Left renal pelvis (tissue), 4 donors: ENCODE measurements at places on chromosomes 3 and 15.

- peak; percentile 24 for DNase-seq
Observed at GRCh38 chr3:29384640-29385039, 103.8 kb downstream of the RBMS3 start.

DNA sequence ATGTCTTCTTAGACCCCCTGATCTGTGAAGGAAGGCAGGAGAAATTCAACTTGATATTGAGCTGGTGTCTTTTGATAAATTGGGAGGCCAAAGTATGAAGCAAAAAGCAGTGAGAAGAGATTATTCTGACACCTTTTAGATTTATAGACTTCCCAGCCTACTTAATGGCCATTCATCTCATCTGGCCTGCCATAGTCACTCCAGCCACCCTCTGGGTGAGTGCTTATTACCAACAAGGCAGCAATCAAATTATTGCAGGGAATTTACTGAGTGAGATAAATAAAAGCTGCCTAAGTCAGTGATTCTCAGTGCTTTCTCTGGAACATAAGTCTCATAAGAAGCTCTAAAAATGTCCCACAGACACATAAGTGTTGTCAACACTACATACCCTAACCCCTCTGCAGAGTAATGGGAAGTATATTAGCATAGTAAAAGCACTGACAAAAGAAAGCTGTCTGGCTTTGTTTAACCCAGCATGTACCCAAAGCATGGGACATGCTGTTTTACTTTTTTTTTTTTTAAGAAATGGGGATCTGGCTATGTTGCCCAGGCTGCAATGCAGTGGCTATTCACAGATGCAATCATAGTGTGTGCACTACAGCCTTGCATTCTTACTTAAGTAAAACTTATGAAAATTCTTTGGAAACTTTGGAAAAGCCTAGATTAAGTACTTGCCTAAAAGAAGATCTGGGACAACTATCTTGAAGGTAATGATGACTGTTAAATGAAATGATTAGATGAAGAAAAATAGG, 725.3 kb downstream of the TUSC7 start:
- no peak for DNase-seq

DNA sequence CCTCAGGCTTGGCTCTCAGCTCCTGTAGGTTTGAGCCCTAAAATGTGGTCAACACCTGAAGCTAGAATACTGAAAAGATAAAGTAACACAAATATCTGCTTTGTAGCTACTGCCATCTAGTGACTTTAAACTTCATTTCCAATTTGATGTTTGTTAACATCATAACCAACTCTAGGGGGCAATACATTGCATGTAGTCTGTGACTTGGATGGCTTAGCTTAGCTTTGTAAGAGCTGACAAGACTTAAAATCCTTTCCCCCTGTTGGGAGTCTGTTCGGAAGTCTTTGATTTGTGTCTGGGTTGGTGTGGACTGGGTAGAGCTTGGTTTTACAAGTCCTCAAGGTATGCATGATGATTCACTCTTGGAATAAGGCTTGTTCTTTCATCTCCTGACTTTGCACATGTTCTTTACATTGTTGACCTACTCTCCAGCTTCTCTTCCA, 51.7 kb downstream of the SCN11A start:
- DNase-seq: peak; percentile 26

DNA sequence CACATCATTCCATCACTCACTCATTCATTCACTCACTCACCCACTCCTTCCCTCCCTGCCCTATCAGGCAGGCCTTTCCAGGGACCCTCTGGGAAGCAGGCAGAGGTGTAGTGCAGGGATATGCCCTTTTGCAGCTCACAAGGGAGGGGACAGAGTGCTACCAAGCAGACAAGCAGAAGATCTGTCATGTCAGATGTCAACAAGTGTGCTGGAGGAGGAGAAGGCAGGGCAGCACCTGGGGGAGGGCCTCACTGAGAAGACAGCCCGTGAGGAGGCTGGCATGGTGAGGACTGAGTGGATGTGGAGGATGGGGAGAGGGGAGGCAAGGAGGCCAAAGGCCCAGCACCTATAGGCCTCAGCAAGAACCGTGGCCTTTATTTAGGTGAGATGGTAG, 15.3 kb downstream of the ABTB1 start:
- no peak for DNase-seq

GRCh38 chr3:114834175-114834940, 312.7 kb downstream of the ZBTB20 start:
- no peak for DNase-seq

DNA sequence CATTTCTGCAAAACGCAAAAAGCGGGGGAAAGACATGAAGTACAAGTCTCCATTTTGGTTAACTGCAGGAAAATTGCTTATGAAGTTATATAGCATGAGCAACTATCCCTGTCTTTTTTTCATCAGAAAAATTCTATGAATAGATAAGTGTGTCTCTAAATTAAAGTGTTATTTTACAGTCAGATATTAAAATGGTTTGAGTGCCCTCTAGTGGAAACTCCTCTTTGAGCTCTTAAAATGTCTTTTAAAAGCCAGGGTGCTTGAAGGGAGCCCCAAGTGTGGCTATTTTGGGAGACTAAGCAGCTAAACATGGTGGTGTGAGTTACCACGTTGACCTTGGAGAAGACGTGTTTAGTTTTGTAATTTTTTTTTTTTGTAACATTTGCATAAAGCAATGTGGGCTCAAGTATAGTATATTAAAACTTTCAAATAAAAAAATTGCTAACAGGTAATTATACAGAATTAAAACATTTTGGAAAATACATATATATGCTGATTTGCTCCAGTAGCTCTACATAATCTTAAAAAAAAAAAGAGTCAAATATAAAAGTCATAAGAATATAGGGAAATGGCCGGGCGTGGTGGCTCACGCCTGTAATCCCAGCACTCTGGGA, 77.2 kb downstream of the PPP2R3A start:
- DNase-seq: peak; percentile 35

- no peak for DNase-seq
Observed at GRCh38 chr3:130748981-130749380, 2.4 kb upstream of the PIK3R4 start.

- no peak for DNase-seq
Observed at GRCh38 chr15:70882361-70882760, 9.9 kb downstream of the THAP10 start.

DNA sequence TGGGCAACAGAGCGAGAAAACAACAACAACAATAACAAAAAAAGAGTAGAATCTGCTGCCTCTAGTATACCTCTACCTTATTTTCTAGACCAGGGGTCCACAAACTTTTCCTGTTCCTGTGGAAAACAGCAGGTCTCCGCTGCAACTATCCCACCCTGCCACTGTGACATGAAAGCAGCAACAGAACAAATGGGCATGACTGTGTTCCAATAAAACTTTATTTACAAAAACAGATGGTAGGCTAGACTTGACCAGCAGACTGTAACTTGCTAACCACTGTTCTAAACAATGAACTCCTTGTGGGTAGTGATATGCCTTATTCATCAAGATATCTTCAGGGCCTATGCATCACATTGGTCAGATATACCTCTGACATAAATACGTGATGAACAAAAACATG, 25.3 kb downstream of the POLQ start:
- DNase-seq: no peak

DNA sequence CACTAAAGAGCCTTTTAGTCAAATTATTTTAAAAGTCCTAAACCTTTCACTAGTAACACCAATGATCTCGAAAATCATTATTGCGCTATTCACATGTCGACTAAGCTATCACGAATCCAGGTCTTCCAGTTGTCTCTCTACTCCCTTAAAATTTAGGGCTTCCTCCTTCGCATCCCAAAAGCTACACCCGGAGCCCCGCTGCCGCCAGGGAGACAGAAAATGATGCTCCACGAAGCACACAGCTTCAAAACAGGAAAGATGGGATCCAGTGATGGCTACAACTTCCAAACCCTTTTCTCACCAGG, 253 bp downstream of the IFT80 start:
- DNase-seq: no peak

DNA sequence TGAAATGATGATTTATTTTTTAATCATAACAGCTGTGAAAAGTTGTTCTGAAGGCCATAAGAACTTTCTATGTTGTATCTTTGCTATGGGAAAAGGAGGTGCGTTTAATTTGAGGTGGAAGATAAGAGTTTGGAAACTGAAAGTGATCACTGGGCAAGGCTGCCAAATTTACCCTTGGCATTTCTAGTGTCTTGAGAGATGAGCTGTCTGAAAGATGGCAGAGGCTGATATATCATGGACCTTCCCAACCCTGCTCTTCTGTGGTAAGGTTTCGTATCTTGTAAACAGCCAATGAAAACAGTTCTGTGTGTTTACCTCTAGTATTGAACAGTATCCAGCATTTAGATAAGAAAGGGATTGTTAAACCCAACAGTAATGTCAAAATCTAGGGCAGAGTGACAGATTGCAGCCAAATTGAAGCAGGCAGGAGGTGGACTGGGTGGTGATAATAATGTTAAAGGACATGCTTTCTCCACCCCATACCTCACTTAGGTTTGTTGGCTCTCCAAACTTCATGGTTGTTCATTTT, 15.8 kb upstream of the NFKBIZ start:
- DNase-seq: no peak

GRCh38 chr3:164194842-164195241, 883.5 kb downstream of the SI start:
- no peak for DNase-seq

DNA sequence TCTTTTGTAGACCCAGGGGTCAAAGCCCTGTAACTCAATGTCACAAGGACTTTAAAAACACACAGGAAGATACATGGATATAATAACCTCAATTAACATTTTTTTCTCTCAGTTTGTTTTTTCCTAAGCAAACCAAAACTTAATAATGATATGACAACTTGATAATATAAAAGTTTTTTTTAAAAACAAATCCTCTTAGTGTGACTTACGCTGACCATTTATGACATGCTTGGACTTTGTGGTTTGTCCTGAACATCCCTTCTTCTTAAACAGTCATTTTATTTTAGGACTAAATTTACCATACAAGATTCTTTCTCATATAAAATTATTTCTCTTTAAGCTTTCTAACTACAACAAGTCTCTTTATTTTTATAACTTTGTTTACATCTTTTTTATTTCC, 25.4 kb upstream of the FAM3D start:
- DNase-seq: no peak

DNA sequence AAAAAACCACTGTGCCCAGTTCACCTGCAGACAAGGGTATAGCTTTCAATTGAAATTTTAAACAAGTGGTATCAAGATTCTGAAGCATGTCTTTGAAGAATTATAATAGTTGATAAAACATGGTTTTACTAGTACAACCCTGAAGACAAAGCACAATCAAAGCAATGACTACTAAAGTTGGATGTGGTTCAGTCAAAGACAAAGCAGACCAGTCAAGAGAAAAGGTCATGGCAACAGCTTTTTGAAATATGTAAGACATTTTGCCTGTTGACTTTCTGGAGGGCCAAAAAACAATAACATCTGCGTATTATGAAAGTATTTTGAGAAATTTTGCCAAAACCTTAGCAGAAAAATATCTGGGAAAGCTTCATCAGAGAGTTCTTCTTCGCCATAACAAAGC, 1393.6 kb downstream of the SI start:
- DNase-seq: no peak

DNA sequence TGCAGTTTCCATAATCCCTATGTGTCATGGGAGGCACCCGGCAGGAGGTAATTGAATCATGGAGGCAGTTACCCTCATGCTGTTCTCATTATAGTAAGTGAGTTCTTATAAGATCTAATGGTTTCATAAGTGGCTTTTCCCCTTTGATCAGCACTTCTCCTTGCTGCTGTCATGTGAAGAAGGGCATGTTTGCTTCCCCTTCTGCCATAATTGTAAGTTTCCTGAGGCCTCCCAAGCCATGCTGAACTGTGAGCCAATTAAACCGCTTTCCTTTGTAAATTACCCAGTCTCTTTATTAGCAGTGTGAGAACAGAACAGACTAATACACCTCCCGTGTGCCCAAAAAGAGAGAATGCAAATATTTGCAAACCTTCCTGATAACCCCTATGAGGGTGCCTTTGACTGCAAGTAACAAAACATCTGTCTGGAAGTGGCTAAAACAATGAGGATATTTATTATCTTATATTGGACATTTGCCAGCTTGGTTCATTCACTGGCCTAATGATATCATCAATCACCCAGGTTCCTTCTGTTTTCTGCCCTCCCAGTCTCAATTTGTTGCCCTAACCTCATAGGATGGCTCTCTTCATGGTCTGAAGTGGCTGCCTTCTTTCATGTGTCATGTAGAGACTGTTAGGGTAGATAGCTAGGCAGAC, 68.7 kb downstream of the BHLHE40 start:
- no peak for DNase-seq

DNA sequence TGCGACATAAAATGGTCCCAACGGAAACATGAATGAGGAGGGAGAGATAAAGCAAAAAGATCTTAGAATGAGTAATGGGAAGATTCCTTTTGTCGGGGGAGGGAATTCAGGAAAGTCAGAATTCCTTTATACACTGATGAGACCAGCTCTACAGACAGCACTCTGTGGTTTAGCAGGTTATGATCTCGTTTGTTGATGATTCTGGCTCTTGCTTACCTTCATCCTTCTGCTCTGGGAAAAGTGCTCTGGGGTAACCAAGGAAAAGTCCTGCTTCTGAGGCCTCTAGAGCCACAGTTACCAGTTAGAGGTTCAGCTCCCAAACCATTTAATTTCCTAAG, 150.7 kb upstream of the NR2E3 start:
- no peak for DNase-seq

DNA sequence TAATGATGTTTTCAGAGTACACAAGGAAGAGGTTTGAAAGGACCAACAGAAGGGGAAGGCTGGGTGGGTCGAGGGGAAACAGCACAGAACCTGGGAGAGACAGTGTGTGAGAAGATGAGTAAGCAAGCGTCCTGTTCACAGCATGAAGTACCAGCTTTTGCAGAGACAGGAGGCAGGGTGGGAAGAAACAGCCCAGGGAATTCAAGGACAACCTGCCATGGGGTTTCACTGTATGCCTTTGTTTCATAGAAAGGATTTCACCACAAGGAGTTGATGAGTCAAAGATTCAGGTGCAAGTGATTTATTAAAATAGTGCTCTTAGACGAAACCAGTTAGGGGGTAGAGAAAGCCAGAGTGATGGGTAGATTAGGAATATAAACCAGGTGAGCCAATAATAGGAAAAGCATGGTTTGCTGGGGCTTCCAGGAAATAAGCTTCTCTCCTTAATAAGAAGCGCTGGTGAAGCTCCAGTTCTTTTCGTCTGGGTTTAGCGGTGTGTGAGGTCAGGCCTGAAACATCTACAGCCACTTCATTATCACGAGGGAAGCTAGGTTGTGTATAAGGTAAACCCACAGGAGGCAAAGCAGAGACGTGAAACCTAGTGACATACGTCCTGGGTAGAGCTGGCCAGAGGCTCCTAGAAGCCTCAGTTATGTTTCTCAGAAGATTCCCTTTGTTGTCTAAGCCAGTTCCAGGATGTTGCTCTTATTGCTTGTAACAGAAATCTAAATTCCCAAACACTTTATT, 3.9 kb downstream of the HHLA2 start:
- DNase-seq: no peak

DNA sequence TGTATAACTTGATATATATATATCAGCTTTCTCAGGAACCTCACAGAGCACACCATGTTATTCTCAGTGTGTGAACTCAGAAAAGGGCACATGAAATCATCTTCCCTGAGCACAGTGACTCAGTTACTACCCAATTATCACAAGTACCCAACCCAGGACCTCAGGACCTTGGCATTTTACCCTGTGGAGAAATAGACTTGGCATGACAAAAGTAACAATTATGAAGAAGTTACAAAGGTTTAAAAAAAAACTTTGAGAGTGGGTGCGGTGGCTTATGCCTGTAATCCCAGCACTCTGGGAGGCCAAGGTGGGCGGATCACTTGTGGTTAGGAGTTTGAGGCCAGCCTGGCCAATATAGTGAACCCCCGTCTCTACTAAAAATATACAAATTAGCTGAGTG, 52.4 kb downstream of the ONECUT1 start:
- DNase-seq: no peak
